AML-193 (cell line): ENCODE measurements at places on chromosomes 5 and 9.

DNA sequence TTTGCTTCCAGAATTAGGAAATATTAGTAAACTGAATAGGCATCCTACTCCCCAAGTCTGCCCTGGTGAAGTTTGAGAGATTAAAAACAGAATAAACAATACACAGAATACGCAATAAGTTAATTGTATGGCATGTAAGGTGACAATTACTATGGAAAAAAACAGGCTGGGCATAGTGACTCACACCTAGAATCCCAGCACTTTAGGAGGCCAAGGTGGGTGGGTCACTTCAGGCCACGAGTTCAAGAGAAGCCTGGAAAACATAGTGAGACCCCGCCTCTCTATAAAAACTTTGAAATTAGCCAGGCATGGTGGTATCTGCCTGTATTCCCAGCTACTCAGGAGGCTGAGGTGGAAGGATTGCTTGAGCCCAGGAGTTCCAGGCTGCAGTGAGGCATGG lies 64.2 kb upstream of the SUSD1 start:
- no peak for DNase-seq

- no peak for DNase-seq
Measured at GRCh38 chr9:75019022-75019421, 9.1 kb downstream of the CARNMT1 start.

DNA sequence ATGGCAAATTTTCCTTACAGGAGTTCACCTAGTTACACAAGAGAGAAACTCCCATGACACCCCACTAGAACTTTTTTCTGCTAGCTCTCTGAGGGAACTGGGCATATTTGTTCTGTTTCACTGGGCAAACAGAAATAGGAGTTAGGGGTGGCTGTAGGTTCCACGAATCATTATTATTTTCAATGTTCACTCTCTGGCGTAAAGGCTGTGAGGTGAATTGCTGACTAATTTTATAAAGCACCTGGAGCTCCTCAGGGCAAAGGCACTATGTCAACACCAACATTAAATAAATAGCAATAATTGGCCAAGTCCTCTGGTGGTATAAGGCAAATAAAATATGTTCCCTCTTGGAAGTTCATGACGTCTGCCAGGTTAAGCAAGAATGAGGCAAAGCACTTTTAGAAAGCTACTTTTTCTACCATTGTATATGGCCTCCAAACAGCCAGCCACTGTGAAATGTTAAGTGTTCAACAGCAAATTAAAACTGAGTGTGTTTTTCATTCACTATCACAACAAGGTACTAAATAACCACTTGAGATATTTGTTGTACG lies 344.6 kb downstream of the PDE4D start:
- DNase-seq = no peak

- DNase-seq = no peak
Measured at GRCh38 chr5:174794931-174795672, 70.7 kb downstream of the MSX2 start.

DNA sequence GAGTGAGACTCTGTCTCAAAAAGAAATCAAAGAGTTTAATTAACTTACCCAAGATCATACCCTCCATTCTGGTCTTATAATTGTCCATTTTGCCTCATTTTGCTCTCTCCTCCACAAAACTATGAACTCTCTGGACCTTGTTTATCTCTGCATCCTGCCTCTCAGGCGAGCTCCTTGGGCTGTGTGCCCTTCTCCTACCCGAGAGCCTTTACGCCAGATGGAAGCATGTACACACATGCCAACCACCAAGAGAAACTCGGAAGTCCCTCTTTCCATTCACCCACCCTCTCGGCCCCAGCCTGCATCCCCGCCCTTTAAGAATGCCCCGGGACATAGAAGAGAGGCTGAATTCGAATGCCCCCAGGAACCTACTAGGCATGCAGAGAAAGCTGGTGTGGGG lies 25.9 kb downstream of the CPLX2 start:
- no peak for DNase-seq

DNA sequence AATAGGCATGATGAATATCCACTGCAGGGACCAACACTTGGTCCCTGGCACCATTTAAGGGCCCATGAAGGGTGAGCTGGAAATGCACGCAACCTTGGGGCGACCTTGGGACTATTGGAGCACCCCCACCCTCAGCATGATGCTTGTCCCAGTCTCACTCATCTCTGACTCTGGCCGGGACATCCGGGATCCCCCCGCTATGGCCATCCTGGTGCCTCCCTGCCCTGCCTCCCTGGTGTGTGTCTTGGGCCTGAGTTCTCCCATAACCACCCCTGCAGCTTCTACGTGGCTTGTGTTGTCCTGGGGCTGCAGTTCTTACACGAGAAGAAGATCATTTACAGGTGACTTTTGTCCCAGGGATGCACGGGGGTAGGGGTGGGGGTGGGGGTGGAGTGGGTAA lies 5.9 kb downstream of the ZDHHC12 start:
- no peak for DNase-seq

DNA sequence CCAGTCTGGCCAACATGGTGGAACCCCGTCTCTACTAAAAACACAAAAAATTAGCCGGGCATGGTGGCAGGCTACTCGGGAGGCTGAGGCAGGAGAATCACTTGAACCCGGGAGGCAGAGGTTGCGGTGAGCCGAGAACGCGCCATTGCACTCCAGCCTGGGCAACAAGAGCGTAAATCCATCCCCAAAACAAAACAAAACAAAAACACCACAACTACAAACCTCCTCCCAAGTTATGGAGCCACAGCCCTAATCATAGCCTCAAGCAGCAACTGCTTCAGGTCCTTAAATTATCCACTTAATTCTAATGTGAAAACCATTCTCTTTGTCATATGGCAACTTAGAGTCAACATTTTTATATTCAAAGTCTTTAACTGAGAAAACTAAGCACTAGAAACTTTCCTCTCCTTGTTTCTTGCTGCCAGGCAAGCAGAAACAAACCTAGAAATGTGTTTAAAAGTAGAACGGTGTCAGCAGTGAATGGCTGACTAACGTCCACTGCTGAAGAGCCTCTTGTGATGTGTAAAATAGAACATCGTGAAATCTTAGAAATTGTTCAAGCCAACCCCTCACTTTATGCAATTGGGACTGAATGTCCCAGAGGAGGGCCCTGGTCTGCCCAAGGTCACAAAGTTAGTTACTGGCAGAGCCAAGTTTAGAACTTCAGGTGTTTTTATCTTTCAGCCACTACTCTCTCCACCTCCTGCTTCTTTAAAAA lies 5.7 kb downstream of the TMEM245 start:
- no peak for DNase-seq

- DNase-seq = no peak
Measured at GRCh38 chr5:136016945-136017530, 11.8 kb upstream of the TGFBI start.

DNA sequence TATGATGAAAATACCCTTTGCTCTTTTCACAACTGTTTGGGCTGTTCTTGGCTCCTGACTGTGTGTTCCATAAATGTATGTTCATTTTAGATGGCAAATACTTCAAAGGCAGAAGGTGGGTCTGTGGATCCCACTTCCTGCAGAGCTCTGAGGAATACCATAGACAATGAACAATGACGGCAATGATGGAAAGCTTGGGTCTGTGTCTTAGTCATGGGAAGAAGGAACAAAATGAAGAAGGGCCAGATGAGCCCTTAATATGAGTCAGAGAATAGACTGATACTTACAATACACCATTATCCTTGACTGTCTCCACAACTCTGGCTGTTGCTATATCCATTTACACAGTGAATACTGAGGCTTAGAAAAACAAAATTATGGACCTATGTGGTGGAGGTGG lies 126.0 kb downstream of the SLIT3 start:
- no peak for DNase-seq

DNA sequence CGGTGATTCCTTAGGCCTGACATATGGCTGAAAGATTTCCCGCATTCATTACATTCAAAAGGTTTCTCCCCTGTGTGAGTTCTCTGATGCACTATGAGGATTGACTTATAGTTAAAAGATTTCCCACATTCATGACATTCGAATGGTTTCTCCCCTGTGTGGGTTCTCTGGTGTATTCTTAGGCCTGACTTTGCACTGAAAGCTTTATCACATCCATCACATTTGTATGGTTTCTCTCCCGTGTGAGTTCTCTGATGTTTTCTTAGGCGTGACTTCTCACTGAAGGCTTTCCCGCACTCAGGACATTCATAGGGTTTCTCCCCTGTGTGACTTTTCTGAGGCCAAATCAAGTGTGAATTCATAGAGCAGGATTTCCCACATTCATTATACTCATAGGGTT lies 35.8 kb downstream of the ZNF782 start:
- no peak for DNase-seq

GRCh38 chr5:10059556-10059955 lies 190.1 kb downstream of the ATPSCKMT start:
- DNase-seq = no peak

DNA sequence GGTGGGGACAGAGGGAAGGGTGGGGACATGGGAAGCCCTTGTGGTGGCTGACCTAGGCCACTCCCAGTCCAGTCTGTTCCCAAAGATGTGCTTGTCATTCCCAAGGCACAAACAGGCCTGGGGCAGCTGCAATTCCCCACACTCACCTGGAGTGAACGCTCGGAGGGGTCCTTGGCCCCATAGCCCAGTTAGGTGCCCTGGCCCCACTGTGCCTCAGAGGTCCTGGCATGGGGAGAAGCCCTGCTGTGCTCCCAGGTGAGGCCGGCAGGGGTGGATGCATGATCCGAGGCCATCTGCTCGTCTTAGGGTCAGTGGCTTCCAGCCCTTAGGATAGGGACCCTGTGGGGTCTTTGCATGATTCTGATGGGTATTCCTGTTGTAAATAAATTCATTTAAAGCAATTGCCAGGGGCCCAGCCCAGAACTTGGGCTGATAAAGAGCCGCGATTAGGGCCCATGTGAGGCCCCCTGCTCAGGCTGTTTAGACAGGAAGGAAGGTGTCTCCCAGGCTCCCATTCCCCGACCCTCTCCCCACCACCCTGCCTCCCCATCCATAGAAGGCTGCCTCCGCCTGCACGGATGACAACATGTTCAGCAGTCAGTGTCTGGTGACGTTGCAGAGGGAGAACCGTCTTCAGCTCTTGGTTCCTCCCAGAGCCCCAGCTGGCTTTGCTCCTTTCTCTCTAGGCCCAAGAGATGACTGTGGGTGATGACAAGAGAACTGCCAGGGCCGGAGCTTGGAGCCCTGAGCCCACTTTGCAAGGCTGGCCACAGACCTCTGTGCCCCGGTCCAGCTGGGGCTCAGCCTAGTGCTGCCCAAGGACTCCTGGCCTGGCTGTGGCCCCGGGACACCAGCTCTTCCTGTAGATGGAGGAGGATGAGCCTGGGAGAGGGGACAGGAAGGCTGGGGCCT lies 28.4 kb upstream of the IRX4 start:
- no peak for DNase-seq

GRCh38 chr5:173496883-173497255 lies 119.6 kb downstream of the BOD1 start:
- DNase-seq = no peak

GRCh38 chr5:40334242-40334635 lies 345.5 kb upstream of the PTGER4 start:
- no peak for DNase-seq

- DNase-seq = no peak
Measured at GRCh38 chr5:148984345-148984744, 78.5 kb downstream of the SH3TC2 start.

- DNase-seq = no peak
Measured at GRCh38 chr5:69265931-69266330, 31.2 kb downstream of the CDK7 start.

GRCh38 chr5:100562821-100563220 lies 27.6 kb downstream of the FAM174A start:
- no peak for DNase-seq

DNA sequence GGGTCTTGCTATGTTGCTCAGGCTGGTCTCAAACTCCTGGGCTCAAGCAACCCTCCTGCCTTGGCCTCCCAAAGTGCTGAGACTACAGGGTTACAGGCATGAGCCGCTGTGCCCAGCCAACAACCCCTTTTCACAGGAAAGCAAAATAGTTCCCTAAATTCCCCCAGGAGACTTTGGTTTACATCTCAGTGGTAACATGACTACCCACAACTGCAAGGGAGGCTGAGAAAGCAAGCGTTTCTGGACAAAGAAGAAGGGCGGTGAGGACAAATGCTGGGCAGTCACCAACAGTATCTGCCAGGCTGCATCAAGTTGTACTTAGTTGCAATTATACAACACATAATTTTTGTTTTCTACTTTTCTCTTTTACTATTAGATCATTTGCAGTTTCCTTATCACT lies 7.4 kb upstream of the ADGRD2 start:
- no peak for DNase-seq

DNA sequence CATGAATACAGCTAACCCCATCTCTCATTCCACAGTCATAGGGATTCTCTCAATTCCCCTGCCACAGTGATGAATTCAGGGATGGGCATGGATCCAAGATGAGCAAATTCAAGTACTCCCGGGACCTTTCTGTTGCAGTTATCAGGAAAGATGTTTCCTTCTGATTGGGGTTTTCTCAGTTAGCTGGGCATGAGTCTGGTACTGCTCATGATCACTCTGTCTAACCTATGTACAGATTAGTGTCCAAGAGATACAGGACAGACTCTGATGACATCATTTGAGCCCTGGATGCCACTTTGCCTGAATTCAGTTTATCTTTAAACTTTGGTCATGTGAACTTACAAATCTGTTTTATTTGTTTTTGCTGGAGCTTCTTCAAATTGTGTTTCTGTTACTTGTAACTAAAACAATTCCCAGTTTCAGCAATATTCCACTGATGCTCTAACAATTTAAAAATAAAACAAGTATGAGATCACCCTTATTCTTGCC lies 257.7 kb upstream of the KLF9 start:
- no peak for DNase-seq

- no peak for DNase-seq
Measured at GRCh38 chr9:114200721-114201300, 45.5 kb downstream of the COL27A1 start.

GRCh38 chr5:157354800-157355199 lies 88.9 kb downstream of the CYFIP2 start:
- no peak for DNase-seq

- no peak for DNase-seq
Measured at GRCh38 chr9:20209391-20210340, 412.6 kb downstream of the MLLT3 start.

GRCh38 chr5:141904551-141904950 lies 19.1 kb upstream of the DELE1 start:
- no peak for DNase-seq

GRCh38 chr5:149584121-149584520 lies 2.8 kb downstream of the ARHGEF37 start:
- no peak for DNase-seq

DNA sequence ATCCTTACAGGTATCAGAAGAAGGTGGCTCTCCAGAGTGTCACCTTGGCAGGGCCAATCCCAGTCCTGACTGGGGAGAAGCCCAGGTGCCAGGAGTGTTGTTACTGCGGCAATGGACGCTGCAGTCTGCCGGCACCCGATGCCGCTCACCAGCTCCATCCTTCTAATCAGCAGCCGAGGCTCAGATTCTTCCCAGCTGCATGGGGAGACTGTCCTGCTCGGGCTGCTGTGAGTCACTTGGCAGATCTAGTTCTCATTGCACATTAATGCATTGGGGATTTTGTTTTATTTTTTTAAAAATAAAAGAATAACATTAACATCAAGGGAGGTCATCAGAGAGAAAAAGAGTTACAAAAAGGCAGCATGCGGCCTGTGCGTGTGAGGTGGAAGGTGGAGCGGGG lies 115.8 kb downstream of the MTX3 start:
- DNase-seq = no peak

GRCh38 chr5:1506242-1507013 lies 17.3 kb downstream of the LPCAT1 start:
- no peak for DNase-seq
